ENCODE measurements at places on chromosomes 7 and 10.

GRCh38 chr10:201328-201771 is 66.1 kb downstream of the ZMYND11 start:
- DNase-seq: no peak

GRCh38 chr7:131080754-131081153 is 246.9 kb upstream of the MKLN1 start:
- DNase-seq: no peak

DNA sequence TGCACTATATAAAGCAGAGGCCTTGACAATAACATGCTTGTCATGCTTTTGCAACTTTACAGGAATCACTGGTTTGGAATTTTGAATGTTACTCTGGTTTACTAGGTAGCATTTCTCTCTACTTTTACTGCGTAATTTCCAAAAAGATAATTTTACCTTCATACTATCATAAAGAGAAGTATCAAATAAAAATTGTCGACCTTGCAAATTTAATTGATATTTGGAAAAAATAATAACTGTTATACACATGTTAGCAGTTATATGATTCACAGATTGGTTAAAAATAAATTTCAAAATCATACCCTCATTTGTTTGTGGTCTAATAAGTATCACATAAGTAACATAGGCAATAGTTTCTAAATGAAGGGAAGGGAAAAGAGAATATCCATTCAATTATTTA is 228.5 kb upstream of the CACNA2D1 start:
- no peak for DNase-seq

DNA sequence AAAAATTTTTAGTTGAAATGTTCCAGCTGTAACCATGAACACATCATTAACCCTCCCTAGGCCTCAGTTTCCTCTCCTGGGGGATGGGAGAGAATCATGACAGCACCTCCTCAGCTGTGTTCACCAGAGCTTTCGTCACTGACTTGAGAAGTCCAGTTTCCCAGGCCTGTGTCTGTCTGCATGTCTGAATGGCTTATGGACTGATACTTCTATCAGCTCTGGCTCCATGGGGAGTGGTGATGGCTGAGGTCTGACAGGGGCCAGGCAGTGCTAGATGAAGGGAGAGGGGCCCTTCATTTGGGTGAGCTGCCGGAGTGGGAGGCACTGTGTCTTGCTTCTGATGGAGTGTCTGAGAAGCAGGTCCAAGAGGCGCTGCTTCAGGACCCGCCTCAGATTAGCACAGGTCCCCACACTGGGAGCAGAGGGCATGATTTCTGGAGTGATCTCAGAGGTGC is 192.9 kb downstream of the PTPN20 start:
- DNase-seq: no peak

DNA sequence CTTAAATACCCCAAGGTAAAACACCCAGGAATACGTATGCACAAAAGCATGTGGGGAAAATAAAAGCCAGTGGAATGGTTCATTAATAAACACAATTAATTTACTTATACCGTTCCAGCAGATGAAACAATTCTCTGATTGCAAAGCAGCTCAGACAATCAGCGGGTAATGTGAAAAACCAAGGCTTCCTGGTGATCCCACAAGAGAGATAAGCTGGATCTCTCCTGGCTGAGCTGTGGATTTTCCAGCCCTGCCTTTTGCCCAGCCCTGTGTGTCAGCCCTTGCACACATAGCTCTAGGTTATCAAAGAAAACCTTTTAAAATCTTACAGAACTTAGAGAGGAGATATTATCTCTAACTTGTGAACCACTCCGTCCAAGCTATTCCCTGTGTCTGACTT is 1010.7 kb upstream of the AUTS2 start:
- no peak for DNase-seq

- no peak for DNase-seq
Measured at GRCh38 chr7:74653686-74654181, 3.8 kb upstream of the GTF2I start.

DNA sequence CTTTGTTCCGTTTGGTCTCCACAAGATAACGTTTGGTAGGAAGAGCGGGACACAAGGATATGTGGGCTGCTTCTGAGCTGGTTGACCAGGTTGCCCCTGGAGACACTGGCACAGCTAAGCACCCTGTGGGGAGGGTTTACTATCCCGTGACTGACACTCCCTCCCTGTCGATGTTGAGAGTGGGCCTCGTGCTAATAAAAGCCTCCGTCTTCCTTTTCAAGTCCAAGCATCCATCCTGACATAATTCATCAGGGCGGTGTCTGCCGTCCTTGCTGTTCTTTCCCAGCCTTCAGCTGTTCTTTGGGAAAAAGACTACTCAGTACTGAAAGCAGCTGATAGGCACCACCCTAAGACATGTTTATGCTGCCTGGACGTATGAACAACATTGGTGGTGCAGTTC is 49.6 kb downstream of the SHH start:
- no peak for DNase-seq

GRCh38 chr10:109701633-109702215 is 221.6 kb downstream of the XPNPEP1 start:
- no peak for DNase-seq

- no peak for DNase-seq
Measured at GRCh38 chr10:58360412-58361004, 24.7 kb upstream of the TFAM start.

DNA sequence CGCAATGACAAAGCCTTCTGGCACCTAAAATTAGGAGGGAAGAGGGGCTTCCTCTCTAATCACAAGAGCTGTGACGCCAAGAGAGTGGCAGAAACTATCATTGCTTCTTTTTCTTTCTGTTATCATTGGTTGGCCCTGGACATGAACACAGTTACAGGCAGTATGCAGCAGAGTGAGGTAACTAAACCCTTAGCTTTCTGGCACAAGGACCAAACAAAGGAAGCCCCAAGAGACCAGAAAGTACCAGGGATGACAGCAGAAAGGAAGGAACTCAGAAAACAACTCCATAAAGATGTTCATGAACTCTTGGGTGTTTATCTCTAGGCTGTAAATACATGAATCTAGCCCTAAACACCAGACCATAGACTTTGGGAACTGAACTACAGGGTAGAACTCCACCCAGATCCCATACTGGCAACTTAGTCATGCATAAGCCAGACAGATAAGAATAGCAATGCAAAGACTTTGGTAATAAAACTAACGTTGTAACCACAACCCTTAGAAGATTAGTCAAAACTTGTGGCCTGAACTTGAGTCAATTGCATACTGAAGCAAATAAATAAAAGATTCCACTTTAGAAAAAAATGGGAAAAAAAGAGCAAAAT is 195.7 kb upstream of the PTN start:
- no peak for DNase-seq

DNA sequence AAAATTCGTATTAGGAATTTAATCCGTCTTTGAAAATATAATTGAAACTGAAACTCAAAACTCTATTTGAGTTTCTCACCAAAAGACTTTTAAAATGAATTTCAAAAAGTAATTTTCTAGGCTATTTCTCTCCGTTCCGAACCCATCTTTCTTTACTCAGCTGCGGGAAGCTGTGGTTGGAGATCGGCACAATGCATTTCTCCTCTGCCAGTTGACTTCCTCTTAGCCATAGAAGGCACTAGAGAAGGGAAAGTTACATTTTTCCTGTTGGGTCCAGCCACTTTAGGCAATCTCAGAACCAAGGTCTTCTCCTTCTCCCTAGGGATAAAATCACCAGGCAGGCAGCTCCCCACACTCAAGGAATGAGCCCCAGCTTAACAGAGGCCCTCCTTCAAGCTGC is 133.6 kb upstream of the COL1A2 start:
- no peak for DNase-seq

DNA sequence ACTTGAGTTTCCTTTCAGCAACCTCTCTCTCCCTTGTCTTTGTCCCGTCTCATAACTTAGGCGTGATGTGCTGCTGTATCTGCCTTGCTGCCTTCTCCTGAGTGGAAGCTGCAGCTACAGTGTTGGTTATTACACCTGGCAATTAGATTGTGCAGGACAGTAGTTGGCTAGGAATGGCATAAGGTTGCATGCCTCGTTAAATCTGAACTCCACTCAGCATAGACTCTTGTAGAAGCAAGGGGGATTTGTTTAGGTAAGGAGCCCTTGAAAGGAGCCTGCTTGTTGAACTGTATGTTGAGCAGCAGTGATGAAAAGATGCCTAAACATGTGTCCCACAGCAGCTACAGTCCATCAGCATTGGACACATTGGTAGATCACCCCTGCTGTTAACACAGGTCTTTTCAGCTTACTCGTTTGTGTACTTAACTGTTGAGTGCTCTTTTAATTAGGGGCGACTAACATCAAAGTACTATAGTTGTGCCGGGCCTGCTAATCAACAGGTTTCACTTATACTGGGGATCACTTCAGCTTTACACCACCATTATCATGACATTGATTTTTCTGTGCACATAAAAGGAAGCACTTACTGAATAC is 225.0 kb downstream of the AUTS2 start:
- DNase-seq: no peak

DNA sequence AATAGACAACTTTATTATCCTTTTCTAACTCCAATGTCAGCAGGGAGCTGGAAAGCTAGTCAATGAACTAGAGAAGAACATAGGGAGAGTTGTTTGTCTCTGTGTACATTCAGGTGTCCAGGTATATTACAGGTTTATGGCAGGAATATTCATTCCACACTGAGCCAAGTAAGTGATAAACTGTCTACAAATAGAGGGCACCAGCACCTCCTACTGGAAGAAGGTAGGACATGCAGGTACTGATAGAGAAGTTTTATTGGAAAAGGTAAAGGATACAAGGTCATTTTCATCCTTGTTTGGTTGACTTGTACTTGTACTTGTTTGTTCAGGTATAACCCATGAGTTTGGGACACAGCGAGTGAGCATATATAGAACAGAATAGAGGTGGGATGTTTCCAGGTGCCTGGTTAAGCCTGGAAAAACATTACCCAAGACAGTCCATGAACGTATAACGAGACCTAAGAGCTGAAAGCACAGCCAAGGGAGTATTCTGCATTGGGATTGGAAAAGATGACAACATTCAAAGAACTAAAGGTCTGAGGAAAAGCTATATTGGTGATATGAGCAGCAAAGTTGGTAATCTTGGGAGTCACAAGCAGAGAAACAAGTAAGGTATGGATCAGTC is 61.4 kb upstream of the PPP1R3C start:
- DNase-seq: peak; percentile 25

DNA sequence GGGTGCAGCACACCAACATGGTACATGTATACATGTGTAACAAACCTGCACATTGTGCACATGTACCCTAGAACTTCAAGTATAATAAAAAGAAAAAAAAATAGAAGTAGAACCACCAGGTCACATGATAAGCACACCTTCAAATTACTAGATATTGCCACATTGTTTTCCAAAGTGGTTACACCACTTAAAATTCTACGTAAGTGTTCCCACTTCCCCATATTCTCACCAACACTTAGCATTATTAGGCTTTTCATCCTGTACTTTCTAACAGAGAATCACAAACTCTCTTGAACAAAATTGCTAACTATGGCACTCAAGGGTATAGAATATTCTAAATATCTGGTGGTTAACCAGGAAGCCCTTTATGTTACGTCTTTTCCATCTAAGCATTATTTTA is 22.6 kb downstream of the SH3PXD2A start:
- no peak for DNase-seq

DNA sequence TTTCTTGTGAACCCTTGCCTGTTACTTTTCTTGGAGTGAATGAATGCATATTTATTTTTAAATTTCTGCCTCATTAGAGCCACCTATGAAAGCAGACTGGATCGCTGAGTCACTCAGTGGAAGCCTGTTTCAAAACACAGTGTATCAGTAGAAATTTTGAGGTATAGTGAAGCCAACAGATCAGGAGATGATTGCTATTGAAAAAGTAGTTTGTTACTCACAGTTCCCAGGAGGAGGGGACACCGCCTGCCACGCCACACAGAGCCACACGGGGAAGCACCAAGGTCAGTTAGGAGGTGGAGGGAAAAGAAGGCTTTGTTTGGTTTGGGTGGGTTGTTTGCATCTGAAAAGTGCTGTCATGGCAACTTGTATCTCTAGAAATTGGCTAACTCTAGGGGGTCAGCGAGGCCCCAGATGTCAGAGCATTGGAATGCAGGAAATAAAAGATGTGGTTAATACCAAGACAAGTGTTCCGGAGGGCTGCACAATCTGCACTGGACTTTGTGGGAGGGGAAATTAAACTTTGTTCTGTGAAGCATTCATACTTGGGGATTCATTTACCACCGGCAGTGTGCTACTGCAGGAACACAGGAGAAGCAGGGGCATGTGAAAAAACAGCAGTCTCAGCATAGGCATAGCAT is 106.4 kb upstream of the SDK1 start:
- no peak for DNase-seq

- DNase-seq: no peak
Measured at GRCh38 chr7:20260223-20260622, 43.0 kb upstream of the MACC1 start.

- DNase-seq: no peak
Measured at GRCh38 chr7:50607524-50608125, 42.4 kb upstream of the DDC start.

DNA sequence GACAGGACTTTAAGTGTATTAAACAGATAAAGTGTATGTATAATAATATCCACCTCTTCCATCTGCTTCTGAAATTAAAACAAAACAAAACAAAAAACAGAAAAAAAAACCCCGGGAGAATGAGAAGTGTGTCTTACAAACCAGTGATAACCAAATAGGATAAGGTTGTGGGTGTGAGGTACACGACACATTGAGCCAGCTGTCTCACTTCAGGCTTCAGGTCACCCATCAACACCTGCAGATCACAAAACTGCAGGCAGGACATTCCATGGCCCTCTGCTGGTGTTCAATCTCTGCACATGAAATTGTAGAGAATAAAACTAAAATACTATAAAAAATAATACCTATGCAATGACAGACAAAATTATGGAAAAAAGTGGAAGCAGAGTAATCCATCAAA is 339.9 kb downstream of the SFMBT2 start:
- peak; percentile 10 for DNase-seq

GRCh38 chr7:150787321-150788281 is 12.6 kb downstream of the TMEM176B start:
- DNase-seq: peak; percentile 28

DNA sequence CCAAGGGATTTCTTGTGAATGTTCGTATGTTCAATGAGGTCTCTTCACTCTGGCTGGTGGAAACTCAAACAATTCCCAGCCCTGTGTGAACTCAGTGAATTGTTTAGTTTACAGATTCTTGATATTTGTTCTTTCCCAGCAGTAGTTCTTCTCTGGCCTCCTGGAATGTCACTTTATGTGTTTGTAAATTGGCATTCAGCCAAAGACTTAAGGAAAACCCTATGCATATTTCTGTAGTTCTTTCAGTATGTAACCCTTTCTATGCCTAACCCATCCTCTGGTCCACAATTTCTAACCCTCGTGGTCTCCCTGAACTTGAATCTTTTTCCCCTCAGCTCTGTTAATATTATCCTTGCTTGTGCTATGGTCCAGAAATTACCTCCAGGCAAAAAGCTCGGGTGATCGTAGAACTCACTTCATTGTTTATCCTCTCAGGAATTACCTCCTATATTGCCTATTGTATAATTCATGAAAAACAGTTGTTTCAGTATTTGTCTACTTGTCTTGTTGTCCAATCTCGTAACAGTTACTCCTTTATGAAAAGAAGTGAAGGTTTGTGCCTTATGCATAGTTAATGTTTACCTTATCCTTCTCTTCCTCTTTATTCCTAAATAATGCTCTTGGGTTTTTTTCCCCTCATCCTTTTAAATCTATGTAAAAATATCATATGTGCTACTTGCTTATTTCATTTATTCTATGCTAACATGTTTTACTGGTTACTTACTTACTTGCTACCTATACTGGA is 23.7 kb upstream of the AGR3 start:
- no peak for DNase-seq

GRCh38 chr10:97582169-97582568 is 2.0 kb upstream of the HOGA1 start:
- no peak for DNase-seq

GRCh38 chr10:30176776-30177533 is 117.6 kb upstream of the JCAD start:
- no peak for DNase-seq
